ENCODE measurements at places on chromosomes 16 and 17.

GRCh38 chr16:67392301-67393059, 818 bp downstream of the TPPP3 start:
- DNase-seq = no peak

DNA sequence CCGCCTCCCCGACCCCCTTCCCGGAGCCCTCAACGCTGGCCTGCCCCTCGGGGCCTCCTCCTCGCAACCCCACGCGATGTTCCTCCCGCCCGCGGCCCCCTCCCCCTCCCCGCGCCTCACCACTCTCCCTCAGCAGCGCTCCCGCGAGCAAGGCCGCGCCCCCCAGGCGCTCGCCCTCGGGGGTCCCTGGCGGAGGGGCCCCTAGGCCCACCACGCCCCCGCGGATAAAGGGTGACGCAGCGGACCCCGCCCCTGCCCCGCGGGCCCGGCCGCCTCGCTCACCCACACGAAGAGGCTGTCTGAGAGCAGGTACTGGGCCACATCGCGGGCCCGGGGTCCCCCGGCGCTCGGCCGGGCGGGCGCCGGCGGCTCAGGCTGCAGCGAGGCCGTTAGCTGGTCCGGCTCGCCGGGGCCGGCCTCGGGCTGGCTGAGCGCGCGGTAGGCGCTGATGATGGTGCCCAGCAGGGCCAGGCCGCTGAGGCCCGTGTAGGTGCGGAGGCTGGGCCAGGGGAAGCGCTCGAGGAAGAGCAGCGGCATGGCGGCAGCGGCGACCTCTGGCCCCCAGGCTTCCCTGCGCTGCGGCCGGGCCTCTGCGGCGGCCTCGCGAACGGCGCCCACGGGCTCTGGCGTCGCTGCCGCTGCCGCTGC, 430 bp downstream of the AMFR start:
- peak; percentile 52 for DNase-seq

DNA sequence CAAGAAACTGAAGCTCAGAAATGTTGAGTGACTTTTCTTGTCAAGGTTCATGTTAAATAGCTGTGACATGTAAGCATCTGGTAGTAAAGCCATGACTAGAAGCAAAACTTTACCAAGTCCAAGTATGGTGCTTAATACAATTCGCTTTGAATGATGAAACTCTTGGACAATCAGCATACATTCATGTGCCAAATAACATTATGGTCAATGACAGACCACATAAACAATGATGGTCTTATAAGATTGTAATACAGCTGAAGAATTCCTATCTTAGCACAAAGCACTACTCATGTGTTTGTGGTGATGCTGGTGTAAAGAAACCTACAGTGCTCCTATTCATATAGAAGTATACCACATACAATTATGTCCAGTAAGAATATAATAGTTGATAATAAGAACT, 97.1 kb upstream of the RPRML start:
- no peak for DNase-seq

DNA sequence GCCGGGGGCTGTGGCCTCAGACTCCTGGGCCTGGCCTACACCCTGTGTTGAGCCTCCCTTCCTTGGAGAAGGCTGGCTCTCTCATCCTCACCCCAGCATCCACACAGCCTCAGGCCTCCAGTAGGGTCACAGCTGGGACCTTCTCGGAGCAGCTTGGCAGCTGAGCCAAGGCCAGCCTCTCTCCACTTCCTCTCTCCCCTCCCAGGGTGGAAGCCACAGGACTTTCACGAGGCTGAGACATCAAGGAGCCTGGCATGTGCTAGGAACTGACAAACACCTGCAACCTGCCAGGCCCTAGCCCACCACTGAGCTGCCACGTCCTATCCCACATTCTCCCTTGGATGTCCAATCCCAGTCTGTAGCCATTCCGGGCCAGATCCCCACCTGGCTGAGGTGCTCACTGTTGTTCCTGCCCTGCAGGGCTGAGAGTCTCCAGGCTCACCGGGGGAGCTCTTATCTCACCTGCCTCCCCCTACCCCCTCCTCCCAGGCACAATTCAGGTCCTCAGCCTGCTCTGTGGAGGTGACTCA, 3.1 kb downstream of the MMP15 start:
- DNase-seq = no peak

GRCh38 chr17:49779156-49779738, 9.2 kb upstream of the KAT7 start:
- DNase-seq = no peak

GRCh38 chr17:46994993-46995392, 15.9 kb upstream of the RPRML start:
- no peak for DNase-seq

DNA sequence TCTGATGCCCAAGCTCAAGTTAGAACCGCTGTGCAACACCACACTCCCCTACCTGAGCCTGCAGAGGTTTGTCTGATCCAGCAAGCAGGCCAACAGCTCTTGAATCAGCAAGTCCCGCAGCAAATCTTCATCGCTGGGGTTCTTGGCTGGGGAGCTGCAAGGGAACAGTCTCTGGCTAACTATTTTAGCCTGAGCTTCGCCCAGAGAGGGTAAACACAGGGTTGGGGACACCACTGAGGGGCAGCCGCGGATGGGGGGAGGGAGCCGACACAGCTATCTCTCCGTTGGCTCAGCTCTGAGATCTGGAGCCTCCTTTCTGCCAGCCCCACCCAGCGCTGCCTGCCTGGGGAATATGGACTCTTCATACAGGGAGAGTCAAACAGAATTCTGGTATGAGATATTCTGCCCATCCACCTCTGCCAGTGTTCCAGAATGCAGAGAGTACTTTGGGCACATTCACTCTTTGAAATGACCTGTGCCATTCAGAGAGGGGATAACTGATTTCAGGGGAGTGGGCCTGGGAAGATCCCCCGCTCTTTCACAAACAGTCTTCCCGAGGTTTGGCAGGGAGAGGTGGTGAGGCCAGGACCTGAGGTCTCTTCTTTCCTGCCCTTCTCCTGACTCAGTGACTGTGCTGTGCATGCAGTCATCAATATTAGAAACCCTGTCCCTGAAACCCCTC, 7.4 kb downstream of the GIP start:
- no peak for DNase-seq

DNA sequence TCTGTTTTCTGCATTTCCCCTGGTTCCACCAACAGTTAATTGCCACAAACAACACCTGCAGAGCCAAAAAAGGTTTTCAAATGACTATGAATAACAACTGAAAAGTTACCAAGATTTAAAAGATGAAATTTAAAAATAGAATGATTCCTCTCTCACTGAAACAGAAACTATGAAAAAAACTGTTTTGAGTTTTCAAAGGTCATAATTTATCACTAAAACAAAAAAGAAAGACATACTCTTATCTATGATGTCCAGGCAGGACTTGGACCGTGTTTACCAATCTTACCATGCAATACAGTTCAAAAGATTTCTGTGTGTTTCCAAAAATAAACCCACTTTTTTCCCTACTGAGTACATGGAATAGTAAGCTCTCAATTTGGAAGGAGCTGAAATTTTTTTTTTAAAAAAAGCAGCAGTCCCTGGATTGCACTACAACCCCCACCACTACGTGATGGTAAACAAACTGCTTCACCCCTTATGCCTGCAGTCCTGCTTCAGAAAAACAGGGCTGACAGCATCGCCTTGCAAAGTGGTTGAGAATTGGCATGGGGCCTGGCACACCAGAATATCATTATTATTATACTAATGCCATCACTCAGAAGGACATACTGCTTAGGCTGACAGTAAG, 8.5 kb downstream of the TXNDC11 start:
- no peak for DNase-seq

GRCh38 chr17:40317345-40317873, 8.4 kb downstream of the RARA start:
- DNase-seq = peak; percentile 72

DNA sequence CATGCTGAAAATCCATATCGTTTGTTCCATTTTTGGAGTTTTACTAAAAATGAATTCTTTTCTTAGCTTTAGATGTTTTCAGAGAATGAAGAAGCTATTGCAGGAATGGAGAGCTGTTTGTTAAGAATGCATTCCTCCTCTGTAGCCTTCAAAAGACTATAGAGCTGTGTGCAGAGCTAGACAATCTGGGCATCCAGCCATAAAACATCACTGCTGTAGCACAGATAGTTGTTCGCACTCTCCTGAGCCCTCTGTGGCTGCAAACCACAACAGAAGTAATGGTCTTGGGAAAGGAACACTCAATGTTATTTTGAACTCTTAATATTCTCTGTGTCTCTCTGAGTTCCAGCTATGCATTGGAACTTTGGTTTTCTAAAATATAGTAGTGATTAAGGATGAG, 4.9 kb downstream of the TNRC6C start:
- DNase-seq = peak; percentile 52

- DNase-seq = no peak
Observed at GRCh38 chr17:78689029-78689428, 93.0 kb downstream of the CYTH1 start.

GRCh38 chr16:73864868-73865267, 431.7 kb upstream of the PSMD7 start:
- DNase-seq = no peak

GRCh38 chr17:80664217-80664790, 119.7 kb downstream of the RPTOR start:
- DNase-seq = peak; percentile 52

GRCh38 chr17:36591434-36592315, at the start of gene DHRS11:
Gene DHRS11, plus strand, starts transcription at chr17:36591879. Its CDS starts 131 bp downstream, at chr17:36592010.
- peak; percentile 88 for DNase-seq

- no peak for DNase-seq
Observed at GRCh38 chr17:4580291-4580690, 4.0 kb upstream of the SMTNL2 start.

DNA sequence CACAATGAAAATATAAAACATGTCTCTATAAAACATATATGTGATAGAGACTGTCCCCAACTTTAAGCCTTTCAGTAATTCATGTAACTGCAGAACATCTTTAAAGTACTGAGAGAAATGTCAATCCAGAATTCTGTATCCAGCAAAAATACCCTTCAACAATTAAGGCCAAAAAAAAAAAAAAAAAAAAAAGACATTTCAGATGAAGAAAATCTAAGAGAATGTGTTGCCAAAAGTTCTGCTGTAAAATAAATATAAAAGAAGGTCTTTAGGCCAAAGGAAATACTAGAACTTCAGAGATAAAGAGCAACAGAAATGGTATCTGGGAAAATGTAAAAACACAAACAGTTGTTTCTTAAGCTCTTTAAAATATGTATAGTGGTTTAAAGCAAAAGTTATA, 17.3 kb downstream of the BPTF start:
- no peak for DNase-seq

- DNase-seq = no peak
Observed at GRCh38 chr17:1302761-1303160, 23.3 kb downstream of the TRARG1 start.

GRCh38 chr17:35141681-35142466, at the start of gene NLE1:
Gene NLE1, minus strand, starts transcription at chr17:35142303. Its CDS starts 28 bp downstream, at chr17:35142275.
- DNase-seq = peak; percentile 94

- DNase-seq = peak; percentile 35
Observed at GRCh38 chr17:17179371-17179827, 26.7 kb downstream of the PLD6 start.

GRCh38 chr17:37239690-37240334, 136.0 kb upstream of the C17orf78 start:
- DNase-seq = no peak

DNA sequence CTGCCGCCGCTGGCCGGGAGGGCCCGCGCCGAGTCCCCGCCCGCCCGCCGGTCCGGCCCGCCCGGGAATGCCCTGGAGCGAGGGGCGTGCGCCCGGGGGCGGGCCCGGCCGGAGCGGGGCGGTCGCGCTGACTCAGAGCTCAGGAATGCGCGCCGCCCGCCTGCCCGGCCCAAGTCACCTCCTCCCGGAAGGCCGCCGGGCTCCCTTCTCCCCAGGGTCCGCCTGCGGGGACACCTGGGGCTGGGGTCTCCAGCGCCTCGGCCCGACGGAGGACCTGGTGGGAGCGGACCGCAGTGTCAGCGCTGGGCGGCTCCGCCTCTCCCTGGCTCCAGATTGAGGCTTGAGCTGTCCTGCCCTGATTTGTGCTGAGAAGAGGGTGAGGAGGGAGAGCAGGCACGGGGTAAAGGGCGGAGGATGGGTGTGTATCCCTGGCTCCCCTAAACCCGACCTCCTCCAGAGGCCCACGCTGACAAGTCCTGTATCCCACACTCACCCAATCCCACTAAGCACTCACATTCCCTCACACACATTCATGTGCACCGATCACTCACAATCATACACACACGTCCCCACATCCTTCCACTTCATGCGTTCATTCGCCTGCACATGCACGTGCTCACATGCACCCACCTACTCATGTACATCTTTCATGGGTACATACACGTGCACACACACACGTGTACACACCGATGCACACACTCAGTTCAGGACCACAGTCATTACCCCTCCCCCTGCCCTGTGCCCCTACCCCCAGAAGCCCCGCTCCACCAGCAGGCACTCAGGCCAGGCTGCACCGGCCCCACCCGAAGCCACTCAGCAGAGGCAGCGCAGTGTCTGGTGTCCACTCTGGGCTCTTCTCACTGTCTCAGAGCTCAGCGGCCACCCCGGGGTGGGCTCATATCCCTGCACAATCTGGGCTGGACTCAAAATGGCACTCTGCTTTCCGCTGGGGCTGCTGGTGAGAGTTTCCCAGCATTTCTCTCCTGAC, at the start of gene RHBDF1:
Gene RHBDF1 (minus strand): TSS at position 71 of the 988 bp plus-strand sequence. CDS start 7,616 bp downstream, outside the sequence.
- peak; percentile 44 for DNase-seq

GRCh38 chr17:69047368-69048263, 13.1 kb downstream of the ABCA9 start:
- DNase-seq = no peak

GRCh38 chr17:61766520-61766919, 96.8 kb downstream of the BRIP1 start:
- DNase-seq = no peak

- no peak for DNase-seq
Observed at GRCh38 chr17:81315129-81315884, 20.2 kb upstream of the SLC38A10 start.

DNA sequence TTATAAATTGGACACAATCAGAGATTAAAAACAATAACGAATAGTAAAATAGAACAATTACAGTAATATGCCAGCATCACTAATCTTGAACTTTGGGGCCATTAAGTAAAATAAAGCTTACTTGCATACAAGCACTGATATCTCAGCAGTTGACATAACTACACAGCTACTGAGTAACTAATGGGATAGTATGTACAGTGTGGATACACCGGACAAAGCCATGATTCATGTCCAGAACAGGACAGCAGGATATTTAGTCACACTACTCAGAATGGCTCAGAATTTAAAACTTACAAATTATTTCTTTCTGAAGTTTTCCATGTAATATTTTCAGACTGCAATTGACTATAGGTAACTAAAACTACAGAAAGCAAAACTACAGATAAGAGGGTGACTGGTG, 427.5 kb downstream of the CDH13 start:
- no peak for DNase-seq

DNA sequence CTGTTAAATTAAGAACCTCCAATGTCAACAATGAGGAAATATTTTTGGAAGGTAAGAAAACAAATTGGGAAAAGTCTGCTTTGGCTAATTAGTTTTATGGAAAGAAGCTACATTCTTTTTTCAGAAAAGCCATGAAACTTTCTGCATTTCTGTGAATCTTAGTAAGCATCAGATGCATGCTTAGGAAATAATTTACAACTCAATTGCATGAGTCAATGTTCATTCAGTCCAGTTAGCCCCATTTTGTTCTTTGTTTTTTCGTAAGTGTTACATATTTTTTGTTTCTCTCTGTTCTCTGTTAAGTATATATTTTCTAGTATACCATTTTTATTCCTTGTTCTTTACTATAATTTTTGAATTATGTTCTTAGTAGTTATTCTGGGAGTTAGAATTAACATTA, 195.2 kb upstream of the KIF2B start:
- no peak for DNase-seq

- no peak for DNase-seq
Observed at GRCh38 chr16:84677017-84677803, 22.6 kb upstream of the USP10 start.

GRCh38 chr17:75020331-75021110, 8.1 kb downstream of the MRPL58 start:
- no peak for DNase-seq
